ENCODE measurements at places on chromosomes 6 and 20.
A peak's percentile ranks its signal among the peaks of the same experiment; 100 is the strongest.

DNA sequence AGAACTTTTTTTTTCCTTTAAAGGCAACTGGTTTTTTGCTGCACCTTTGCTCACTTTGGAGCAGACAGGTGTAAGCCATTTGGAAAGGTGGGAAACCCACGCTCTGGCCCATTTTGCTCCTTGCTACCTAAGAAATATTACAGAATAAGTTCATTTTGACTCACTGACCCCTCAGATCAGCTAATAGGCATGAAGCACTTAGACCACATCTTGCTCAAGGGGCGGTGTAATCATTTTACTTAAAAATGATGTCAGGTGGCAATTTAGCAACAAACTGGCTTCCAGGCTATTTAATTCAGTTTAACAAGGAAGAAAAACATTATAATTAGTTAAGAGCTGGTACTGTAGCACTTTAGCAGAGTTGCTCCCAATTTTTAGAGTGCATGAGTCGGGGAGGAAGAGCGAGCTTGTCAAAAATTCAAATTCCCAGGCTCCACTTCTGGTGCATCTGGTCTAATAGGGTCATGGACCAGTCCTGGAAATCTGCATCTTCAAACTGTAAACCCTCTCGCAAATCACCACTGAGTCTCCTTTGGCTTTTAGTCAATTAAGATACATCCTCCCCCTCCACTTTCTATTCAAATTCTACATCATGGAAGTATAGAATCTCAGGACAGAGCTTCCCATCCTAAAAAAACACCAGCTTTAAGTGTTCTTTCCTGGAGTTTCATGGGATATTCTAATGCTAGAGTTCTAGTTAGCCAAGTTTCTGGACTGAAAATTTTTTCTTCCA, 38.2 kb downstream of the JAG1 start:
- no peak for DNase-seq

GRCh38 chr20:21024420-21024819, 81.7 kb downstream of the LINC00237 start:
- DNase-seq = no peak

DNA sequence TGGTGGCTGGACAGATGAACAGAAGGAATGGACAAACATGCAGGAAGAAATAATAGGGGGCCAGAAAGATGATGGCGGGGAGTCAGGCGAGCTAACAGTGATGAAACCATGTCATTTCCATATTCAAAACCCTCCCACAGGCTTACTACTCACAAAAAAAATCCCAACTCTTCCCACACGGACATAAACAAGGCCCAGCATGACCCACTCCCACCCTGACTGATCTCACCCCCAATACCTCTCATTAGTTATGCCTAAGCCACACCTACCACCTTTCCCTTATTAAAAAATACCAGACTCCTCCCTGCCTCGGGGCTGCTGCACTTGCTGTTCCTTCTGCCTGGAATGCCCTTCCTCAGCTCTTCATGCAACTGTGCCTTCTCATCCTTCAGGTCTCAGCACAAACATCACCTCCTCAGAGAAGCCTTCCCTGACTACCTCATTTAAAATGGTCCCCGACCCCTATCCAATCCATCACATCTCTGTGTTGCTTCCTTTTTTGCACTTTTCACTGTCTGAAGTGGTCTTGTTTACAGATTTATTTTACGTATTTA, 145.8 kb downstream of the PREX1 start:
- DNase-seq = no peak

DNA sequence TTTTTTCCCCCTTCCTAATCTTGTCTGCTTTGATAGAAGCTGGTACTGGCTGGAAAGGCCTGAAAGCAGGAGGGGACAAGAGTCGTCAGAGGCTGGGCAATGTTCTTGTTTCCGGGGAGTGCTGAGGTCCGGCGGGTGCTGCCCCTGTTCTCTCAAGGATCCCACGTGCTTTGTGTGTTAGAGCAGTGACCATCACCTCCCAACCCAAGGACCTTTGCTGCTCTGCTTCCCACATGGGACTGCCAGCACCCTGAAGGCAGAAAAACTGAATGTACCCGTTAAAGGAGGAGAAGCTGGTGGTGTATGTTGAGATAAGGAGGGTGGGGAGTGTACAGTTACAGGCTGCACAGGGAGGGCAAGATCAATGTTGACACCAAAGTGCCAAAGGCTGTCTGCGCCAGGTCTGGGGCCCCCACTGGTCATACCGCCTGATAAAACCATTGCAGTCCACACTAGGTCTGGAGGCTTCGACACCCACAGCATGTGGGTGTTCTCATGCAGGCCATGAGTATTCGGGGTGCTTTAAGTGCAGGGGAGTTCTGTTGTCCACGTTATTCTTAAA, 15.0 kb downstream of the C20orf173 start:
- no peak for DNase-seq

- DNase-seq = no peak
Measured at GRCh38 chr6:111803804-111804203, 69.4 kb downstream of the FYN start.

- DNase-seq = peak; percentile 5
Measured at GRCh38 chr20:32963176-32963575, 41.1 kb downstream of the SUN5 start.

- DNase-seq = peak; percentile 94
Measured at GRCh38 chr20:46307139-46307998, 929 bp downstream of the CDH22 start.

DNA sequence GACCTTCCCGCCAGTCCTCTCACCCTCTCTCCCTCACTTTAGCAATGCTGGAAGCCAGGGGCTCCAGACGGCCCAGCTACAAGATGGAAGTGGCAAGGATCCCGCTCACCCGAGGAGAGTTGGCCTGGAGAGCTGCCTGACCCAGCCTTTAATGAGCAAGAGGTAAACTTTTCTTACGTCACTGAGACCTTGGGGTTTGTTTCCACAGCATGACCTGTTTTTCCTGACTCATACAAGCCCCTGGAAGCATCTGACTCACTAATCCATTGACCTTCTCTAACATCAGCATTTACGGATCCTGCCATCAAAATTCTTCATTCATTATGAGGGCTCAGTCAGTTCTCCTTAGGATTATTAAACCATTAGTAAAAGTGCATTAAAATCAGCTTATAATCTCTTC, 120.4 kb downstream of the MYLK4 start:
- no peak for DNase-seq

- DNase-seq = no peak
Measured at GRCh38 chr6:89680150-89680549, 41.6 kb upstream of the LYRM2 start.

- no peak for DNase-seq
Measured at GRCh38 chr6:4023240-4023639, 55.7 kb downstream of the FAM217A start.

DNA sequence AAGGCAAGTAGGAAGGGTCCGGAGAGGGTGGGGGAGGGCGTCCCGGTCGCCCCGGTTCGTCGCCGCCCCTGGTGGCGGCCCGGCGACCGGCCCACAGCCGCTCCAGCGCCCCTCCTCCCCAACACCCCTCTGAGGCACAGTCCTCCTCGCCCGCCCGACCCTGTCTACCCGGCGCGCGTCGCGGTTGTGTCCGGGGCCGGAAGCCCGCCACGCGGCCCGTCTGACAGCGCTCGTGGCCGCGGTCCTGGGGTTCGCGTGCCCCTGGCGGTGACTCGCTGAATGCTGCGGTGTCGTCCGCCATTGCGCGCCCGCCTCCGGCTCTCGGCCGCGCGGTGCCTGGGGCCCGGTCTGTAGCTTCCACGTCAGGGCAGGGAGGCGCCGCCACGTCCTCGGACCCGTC, 335.3 kb upstream of the DEFB115 start:
- DNase-seq = no peak

DNA sequence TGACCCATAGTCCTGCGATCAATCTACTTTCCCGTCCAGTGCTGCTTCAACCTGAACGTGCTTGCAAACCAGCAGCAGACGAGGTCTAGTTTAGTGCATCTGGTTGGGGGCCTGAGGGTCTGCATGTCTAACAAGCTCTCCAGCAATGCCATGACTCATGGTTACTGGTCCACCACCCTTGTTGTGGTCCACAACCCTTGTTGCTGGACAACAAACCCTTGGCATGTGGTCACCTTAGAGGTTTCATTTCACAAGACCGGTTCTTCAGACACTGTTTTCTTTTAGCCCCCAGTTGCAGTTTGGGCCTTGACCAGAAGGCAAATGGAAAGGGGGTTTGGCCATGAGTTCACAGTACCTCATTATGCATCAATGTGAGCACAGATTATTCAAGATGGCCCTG, 424.8 kb downstream of the QKI start:
- no peak for DNase-seq

- no peak for DNase-seq
Measured at GRCh38 chr6:7201444-7201731, 93.6 kb downstream of the RREB1 start.

- no peak for DNase-seq
Measured at GRCh38 chr6:75621846-75622245, 20.2 kb downstream of the SENP6 start.
